Kidney epithelial cell (primary cell): ENCODE measurements at places on chromosomes 1 and 21.

GRCh38 chr1:65276197-65276939, 33.0 kb upstream of the DNAJC6 start:
- DNase-seq, result no peak

GRCh38 chr1:222034790-222035189, 292.9 kb upstream of the DUSP10 start:
- DNase-seq, result no peak

DNA sequence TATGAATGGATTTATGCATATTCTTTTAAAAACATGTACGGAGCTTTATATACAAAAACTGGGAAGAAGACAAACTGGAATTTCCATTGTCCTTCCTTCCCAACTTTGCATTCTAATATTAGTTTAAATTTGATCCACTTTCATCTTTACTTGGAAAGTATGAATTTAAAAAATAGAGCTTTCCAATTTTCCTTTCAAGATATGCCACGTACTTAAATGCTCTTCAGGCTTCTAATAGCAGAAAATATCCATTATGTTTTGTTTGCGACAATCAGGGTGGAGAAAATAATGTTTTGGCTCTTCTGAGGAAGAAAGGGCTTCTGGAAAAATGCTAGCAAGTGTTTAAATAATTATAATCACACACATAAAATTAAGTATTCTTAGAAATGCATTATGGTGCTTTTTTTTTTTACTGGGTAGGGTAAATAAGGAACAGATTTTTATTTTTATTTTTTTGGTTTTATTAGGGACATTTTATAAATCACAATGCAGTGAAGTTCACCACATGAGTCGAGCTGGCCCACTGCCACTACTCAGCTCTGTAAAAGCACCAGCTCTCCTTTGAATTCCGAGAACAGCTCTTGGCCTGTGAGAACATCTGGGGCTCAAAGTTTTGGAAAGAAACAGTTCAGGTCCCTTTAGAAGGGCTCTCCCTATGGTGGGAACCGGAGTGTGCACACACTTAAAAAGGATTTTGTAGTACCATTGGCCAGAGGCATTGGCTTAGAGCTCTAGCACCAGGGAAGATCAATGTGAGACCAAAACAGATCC, 287.4 kb upstream of the LYPLAL1 start:
- DNase-seq, result no peak

DNA sequence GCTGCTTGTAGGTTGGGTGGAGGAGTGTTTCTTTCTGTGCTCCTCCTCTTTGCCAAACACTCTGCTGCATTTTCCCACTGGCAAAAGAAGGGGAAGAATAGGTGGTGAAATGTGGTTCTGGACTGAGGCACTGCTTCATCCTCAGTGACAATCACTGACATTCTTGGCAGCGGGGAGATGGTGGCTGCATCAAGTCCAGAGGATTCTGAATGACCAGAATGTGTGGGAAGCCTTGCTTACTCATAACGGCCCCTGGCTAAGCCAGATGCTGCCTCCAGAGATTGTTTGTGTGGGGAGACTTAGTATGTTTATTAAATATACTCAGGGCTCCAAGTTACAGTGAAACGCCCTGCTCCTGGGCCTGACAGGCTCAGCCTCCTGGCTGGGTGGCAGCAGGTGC, 160.3 kb downstream of the CACNA1E start:
- no peak for DNase-seq

DNA sequence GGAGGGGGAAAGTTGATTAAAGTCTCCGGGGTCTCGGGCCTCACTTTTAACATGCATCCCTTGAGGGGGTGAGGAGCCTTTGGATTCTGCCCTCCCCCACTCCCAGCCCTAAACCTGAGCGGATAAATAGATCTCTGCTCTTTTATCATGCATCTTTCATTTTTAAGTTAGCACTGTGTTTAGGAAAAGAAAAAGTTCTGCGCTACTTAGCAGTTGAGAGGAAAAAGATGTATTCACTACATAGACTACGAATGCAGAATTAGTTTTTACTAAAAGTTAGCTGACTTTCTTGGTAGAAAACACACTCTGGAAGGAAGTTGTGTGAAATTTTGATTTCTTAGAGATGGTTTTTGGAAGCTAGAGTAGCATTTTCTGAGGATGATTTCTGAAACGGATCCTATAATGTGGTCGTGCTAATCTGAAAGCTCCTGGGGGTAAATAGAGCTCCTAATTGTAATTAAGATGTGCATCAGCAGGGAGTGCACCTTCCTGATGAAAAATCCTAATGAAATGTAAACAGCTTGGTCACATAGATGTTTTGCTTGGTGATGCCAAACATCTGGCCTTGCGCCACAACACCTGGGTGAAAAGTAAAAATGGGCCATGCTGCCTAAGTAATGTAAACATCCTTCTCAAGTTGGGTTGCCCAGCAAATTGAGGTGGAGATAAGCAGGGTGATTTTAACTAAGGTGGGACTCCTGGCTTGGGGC, 1.8 kb downstream of the ROR1 start:
- DNase-seq, result no peak

DNA sequence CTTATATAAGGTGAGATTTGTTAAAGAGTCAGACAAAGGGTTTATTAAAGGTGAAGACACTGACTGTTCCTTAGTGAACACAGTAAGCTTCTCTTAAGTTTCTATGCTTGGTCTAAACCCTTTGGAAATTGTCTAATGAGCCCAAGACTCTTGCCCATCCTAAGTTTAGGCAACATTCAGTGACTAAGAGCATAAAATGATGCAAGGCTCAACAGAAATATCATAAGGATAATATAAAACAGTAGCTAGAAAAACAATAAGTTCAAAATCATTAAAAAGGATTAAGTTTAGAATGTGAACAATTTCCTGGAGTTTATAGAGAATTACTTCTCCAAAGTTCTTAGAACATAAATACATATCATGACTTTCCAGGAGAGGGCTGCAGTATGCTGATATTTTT, 108.9 kb upstream of the PDC start:
- no peak for DNase-seq

GRCh38 chr1:6519491-6519934, 28.0 kb upstream of the PLEKHG5 start:
- DNase-seq, result no peak

DNA sequence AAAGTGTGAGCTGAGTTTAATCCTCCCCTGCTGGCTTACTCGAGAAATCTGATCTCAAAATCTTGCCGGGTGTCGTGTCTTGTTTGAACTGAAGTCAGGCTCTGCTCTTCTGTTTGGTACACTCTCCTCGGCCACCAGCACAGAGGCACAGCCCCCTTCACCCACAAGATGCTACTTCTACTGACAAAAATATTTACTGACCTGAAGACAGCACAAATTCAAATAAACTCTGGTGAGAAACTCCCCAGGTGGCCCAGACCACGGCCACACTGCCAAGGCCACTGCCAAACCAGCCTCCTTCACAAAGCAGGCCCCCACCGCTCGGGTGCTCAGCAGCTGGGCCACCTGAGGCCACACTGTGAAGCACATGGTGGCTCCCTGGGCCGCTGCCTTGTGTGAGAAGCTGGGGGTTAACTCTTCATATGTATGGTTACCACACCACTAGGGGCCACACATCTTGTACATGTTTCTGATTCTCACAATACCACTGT, 80.6 kb downstream of the TGFBR3 start:
- no peak for DNase-seq

DNA sequence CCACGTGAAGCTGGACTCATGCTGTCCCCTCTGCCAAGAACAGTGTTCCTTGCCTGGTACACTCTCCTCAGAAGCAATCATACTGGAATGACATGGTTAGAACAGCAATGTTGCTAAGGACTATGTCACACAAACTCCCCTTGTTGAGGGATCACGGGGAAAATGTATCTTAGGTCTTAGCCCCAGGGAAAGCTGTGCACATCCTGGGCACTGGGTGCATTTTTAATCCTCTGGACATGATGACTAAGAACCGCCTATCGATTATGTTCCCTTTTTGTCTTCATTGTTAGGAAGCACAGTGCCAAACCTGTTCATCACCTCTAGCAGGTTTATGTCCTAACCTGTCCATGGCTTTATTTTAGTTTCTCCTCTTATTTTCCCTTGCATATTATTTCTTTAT, 115.1 kb downstream of the HIVEP3 start:
- DNase-seq, result no peak

DNA sequence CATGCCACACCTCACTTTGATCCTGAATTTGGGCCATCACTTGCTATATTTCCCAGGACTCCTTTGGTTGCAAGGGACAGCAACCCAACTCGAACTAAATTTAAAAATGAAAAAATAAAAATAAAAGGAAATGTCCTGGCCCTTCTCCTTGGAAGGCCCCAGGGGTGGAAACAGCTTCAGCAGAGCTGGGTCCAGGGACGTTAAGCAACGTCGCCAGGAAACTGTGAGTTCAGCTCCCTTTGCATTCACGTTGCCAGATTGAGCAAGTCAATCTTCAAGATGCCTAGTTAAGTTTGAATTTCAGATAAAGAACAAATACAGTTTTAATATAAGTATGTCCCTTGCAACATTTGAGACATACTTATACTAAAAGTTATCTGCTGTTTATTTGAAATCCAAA, 14.6 kb upstream of the SPSB1 start:
- DNase-seq, result no peak

DNA sequence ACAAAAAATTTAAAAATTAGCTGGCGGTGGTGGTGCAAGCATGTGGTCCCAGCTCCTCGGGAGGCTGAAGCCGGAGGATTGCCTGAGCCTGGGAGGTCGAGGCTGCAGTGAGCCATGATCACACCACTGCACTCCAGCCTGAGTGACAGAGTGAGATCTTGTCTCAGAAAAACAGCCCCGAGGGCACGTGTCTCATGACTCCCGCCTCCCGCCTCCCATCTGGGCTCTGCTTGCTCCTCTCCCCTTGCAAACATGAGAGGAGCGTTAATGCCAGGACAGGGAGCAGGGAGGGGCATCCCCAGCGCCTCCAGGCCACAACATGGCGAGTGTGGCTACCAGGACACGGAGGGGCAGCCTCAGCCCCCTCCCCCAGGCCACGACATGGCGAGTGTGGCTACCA, 28.3 kb downstream of the FAAP20 start:
- DNase-seq, result no peak

GRCh38 chr1:38826262-38826661, 33.3 kb downstream of the RRAGC start:
- no peak for DNase-seq

- DNase-seq, result no peak
These were observed 686 bp upstream of the ZNF281 start for GRCh38 chr1:200410566-200410878.

GRCh38 chr1:184004935-184005334, 32.6 kb downstream of the COLGALT2 start:
- DNase-seq, result no peak

- no peak for DNase-seq
These were observed 1.4 kb downstream of the PTPRF start for GRCh38 chr1:43531906-43532584.

- no peak for DNase-seq
These were observed 8.0 kb upstream of the NAV1 start for GRCh38 chr1:201530741-201531531.

- DNase-seq, result no peak
These were observed 13.8 kb downstream of the MIA3 start for GRCh38 chr1:222631611-222632208.

- no peak for DNase-seq
These were observed 31.3 kb downstream of the UBE2U start for GRCh38 chr1:64234714-64235113.

GRCh38 chr1:193103759-193104501, 1.3 kb downstream of the GLRX2 start:
- no peak for DNase-seq

DNA sequence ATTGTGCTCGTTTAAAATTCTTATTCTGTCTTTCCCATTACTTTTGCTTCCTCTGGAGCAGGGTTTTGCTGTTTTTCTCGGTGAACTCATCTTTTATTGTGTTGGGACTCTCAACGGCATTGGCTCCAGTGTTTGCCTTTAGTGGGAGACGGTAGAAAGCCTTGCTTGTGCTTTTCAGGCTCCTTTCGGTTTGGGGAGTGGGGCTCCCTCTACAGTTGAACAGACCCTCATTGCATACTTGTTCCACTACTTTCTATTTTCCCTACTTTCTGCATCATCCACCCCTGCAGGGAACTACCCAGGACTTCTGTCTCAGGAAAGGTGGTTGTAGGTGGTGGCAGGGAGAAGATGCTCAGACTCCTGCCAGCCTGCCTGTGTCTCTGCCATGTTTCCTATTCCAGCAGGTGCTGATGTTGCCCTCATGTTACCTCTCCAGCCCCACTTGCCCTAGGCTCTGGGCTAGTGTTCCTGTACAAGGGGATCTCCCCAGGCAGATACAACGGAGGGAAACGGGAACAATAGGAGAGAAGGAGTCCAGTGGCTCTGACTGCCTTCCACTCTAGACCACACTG, 68.5 kb upstream of the ZBTB18 start:
- DNase-seq, result no peak

- no peak for DNase-seq
These were observed 8.2 kb upstream of the SAMD11 start for GRCh38 chr1:915295-916172.

- no peak for DNase-seq
These were observed 233.8 kb upstream of the USP25 start for GRCh38 chr21:15495965-15496364.

DNA sequence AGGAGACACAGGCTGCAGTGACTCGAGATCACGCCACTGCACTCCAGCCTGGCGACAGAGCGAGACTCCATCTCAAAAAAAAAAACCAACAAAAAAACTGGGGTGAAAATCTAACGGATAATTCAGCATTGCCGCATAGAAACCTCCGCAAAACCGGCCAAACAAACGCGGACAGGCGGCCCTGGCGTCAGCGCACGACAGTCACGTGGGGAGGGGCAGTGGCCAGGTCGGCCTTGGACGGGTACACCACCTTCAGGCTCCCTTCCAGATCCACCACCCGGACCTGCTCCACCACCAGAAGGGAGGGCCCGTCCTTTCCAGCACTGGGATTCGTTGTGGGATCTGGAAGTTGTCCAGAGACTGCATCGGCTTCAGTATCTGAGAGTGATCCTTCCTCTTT, 8.4 kb downstream of the SMIM1 start:
- no peak for DNase-seq

GRCh38 chr1:185636848-185637247, 97.3 kb upstream of the HMCN1 start:
- no peak for DNase-seq

GRCh38 chr1:74857676-74858075, 124.7 kb downstream of the TYW3 start:
- DNase-seq, result no peak

DNA sequence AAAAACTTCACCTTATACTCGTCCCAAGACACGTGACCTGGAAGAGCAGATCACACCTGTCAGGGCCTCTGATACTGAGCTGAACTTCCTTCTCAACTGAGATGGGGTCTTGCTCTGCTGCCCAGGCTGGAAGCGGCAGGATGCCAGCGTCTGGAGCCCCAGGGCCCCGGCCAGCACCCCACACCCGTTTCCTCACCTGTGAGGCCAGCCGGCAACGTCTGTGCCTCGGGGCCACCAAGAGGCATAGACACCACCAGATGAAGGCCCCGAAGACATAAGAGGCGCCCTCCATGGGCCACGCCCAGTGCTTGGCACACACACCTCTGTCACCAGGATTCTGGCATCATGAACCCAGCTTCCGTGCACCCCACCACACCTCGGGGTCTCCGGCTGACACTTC, 8.5 kb downstream of the SDF4 start:
- no peak for DNase-seq

DNA sequence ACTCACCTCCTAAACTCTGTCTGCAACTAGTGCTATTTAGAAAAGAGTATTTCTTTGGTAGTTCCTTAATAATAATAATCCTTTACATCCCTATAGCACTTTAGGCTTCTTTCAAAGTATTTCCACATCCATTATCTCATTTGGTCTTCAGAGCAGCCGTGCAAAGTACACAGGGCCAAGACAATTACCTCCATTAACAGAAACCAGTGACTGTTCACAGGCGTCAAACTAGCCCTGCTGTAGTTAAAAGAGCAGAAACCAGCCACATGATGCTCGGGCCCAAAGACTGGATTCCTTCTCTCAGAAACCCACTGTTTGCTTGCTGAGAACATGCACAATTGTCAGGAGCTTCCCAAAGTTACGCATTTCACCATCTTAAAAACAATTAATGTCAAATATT, 396.0 kb upstream of the DAB1 start:
- no peak for DNase-seq
